ENCODE measurements at places on chromosomes 13 and 19. TPM values are rescaled to one million over a fixed set of nuclear protein-coding genes. Genes with fewer than 3 reads are reported as not detected.

Gene FFAR2
- not detected for polyA plus RNA-seq

DNA sequence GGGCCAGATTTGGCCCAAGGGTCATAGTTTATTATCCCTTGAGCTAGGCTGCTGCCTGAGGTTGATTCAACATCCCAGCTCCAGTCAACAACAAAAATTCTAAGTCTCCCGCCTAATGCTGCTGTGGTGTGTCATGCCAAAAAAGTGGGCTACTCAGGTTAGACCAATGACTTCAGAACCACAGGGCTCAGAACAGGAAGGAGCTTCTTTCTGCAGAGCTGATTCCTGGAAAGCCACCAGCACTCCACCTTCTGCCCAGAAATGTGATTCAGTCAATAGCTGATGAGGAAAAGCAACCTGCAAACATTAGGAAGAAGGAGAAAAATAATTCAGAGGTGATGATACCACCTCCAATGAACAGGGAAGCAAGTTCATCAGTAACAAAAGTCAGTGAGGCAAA is 56.1 kb upstream of the SERPINE3 start:
- no peak overlapping the region for H3K27ac ChIP-seq
- no peak overlapping the region for H3K4me3 ChIP-seq
- no peaks in the 10 kb centered on the region for H3K27me3 ChIP-seq
- H3K4me1 ChIP-seq, result no peaks in the 10 kb centered on the region
- no peaks in the 10 kb centered on the region for H3K36me3 ChIP-seq

DNA sequence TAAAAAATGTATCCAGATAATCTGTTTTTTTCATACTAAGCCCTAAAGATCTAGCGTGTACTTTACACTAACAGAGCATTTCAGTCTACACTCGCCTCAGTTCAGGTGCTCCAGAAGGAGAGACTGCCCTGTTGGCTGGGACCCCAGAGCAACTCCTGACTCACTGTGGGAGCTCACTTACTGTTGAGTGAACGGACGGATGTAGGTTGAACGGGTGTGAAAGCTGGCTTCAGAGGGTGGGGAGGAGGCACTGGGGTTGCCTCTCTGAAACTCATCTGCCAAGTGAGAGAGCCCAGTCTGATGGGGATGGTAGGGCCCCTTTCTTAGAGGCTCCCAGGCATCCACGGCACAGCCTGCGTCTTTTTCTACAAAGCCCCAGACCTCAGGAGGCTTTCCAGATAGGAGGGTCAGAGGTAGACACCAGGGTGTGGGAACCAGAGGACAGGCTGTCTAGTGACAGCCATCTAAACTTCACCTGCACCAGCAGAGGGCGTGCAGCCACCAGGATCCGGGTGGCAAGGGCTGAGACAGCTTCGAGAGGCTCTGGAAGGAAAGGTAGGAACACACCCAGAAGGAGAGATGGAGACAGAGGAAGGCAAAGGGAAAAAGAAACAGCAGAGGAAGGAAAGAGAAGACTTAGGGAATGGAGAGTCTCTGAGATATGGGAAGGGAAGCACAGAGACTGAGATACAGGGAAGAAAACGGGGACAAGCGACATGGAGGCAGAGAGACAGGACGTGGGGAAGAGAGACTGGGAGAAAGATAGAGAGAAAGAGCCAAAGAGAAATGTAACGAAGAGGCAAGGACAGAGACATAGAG is 3.7 kb downstream of the KASH5 start:
- H3K4me1 ChIP-seq, result peaks cover 9% of the 10 kb centered on the region
- H3K4me3 ChIP-seq, result no peak overlapping the region
- H3K27ac ChIP-seq, result peak overlapping the region; percentile 21
- no peaks in the 10 kb centered on the region for H3K27me3 ChIP-seq
- no peaks in the 10 kb centered on the region for H3K36me3 ChIP-seq

DNA sequence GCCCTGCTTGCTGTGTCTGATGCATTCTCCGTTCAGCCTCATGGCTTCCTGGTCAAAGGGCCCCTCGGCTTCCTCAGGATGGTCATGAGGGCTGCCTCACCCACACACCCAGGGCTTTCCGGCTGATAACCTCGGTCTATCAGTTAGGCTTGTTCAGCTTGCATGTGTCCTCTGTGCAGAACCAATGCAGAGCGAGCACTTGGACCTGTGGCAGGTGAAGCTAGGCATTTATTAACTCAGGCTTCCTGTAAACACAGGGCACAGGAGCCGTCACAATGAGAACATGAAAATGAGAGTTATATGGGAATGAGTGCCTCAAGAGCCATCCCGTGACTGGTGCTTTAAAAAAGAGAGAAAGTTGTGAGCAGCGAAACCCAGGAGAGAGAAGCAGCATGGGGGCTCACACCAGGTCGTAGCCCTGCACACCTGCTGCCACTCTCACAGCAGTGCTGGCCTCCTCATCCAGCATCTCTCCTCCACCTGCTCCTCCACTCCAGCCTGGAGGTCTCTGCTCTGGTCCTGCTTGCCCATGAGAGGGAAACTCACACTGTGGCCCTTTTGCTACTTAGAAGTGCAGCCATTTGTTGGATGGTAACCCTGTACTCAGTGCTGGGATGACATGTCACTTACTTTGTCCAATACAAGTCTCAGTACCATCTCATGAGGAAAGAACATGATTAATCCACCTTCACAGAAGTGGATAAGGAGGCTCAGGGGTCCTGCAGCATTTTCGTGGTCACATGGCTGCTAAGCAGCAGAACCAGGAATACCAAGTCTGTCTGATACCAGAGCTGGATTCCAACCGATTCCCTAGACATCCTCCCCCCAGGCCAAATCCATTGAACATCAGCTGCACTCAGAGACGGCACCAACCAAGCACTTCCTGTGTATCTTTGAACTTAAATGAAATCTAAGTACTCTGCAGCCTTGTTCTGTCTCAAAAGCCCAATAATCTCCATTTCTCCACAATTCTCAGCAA is 50.5 kb upstream of the IRS2 start:
- H3K27me3 ChIP-seq, result no peaks in the 10 kb centered on the region
- no peak overlapping the region for H3K27ac ChIP-seq
- no peaks in the 10 kb centered on the region for H3K36me3 ChIP-seq
- DNase-seq, result no peak
- H3K4me3 ChIP-seq, result no peak overlapping the region

Gene C19orf85
- not detected for polyA plus RNA-seq

GRCh38 chr13:48424212-48424611 is 11.3 kb upstream of the LPAR6 start:
- H3K27me3 ChIP-seq, result no peaks in the 10 kb centered on the region
- no peak overlapping the region for H3K27ac ChIP-seq
- no peak overlapping the region for H3K4me3 ChIP-seq
- H3K4me1 ChIP-seq, result no peaks in the 10 kb centered on the region

All from CD8-positive, alpha-beta memory T cell (primary cell).